ENCODE measurements at places on chromosomes 16 and 17. TPM values are rescaled to one million over a fixed set of nuclear protein-coding genes. Genes with fewer than 3 reads are reported as not detected.

DNA sequence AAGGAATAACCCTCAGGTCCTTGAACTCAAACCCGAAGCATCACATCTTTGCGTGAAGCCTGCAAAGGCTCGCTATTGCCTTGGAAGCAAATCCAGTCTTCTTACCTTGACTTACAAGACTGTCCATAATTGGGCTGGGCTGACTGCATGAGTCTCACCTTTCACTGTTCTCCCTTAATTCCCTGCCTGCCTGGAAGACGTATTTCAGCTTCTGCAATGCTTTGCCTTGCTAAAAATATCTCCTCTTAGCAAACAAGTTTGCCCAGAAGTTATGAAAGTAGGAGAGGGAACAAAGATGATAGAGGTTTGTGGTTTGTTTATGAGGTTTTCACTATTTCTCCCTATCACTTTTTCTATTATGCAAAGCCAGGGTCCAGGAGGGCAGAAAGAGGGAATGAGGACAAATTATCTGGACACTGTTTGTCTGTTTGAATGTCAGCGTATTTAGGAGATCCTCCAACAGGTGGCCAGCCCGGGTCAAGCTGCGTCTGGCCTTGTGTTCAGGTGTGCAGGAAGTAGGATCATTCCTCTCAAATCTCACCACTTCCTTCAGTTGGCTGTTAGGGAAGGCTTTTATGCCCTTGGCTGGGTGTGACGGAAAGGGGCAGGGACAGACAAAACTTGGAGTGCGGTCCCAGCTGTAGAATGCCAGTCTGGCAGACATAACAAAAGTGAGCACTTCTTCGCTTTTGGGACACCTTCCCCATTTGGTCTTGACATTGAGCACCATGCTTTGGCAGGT is 488.9 kb downstream of the CDH13 start:
- no peak for DNase-seq

DNA sequence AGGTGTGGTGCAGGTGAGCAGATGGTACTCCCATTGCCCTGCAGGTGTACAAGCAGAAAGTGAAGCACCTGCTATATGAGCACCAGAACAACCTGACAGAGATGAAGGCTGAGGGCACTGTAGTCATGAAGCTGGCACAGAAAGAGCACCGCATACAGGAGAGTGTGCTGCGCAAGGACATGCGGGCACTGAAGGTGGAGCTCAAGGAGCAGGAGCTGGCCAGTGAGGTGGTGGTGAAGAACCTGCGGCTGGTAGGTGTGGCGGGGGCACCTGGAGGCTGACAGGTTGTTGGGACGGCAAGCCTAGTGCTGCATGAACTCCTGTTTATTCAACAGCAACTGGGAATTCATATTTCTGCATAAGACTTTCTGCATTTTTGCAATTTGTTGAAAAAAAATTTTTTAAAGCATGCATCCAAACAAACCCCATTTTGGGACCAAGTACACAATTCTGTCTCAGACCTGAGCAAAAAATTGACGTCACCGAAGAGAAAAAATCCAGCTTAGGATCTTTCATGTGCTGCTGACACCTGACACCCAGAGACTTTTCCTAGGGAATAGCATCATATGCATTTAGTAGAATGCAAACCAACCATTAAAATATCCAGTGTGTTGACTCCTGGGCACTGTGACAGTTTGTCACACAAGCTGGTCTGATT is 13.5 kb upstream of the DBNDD1 start:
- no peak for DNase-seq

GRCh38 chr16:77951788-77952187 is 70.6 kb upstream of the CLEC3A start:
- DNase-seq = no peak

DNA sequence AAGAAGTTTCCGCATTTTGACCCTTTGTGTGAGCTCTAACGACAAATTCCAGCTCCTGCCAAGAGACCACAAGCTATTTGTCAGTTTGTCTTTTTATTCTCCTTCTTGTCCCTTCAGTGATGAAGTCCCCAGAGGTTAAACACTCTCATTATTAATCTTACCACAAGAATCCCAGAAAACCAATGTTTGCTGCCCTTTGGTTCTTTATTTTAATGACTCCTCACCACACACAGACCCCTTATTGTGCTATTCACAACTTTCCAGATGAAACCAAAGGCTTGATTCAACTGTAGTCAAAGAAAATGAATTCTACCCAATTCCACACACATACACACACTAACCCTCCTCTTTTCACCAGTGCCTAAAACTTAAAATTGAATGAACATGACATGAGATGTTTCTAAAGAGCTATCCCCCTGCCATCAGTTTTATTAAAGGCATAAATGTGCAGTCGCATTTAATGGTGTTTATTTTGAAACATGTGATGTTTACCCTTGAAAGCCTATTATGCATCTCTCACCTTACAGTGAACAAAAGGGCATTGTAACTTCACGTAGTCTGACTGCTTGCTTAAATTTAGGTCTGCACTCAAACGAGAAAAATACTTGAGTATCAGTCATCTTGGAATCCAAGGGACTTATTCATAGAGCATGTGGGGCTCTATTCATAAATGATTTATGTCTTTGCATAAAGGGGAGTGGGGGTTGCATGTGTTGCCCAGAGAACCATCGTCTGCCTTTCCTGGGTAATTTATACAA is 44.1 kb downstream of the PCTP start:
- no peak for DNase-seq

DNA sequence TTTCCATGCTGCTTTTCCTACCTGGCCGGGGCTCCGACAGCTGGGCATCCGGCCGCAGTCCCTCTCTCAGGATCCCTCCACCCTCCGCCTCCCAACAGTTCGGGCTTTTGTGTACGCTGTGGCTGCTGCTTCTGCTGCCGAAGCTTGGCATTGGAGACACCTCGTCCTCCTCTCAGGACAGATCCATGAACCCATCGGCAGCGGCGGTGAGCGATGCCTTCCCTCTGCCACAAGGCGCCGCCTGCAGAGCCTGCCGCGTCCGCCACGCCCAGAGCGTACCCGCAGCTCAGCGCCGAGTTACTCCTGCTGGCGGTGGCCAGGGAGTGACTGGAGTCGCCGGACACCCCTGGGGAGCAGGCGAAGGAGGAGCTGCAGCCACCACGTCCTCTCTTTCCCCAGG is 2032.8 kb downstream of the TP53TG3F start:
- DNase-seq = no peak

DNA sequence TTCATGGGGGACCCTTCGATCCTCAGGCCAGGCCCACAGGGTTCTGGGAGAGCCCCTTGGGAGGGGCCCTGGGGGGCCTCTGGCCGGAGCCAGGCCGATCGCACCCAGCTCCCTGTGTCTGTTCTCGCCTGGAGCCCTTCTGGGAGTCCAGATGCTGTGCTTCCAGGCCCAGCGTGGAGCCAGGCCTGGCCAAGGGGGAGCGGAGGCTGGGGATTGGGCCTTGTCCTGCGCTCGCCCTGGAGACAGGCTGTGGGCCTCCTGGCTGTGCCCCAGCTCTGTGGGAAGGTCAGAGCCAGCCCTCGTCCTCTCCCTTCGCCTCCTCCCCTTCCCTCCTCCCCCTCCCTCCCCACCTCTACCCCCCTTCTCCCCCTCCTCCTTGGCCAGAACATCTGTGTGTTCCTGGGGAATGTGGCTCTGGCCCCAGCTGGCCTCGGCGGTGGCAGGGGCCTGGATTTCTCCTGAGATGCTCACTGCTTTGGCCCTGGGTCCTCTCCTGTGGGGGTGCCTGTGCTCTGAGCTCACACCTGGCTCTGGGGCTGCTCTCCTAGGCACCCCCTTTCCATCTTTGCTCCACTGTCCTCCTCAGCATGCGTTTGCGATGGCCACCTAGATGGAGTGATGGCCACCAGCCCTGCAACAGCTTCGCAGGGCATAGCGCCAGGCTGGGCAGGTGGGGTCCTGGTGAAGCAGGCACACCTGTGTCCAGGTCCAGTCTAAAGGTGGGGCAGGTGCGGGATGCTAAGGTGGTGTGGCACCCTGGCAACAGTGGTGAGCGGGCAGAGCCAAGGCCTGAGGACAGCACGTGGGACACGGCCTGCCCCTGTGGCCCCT is 90.6 kb upstream of the CIBAR2 start:
- DNase-seq = peak; percentile 80

DNA sequence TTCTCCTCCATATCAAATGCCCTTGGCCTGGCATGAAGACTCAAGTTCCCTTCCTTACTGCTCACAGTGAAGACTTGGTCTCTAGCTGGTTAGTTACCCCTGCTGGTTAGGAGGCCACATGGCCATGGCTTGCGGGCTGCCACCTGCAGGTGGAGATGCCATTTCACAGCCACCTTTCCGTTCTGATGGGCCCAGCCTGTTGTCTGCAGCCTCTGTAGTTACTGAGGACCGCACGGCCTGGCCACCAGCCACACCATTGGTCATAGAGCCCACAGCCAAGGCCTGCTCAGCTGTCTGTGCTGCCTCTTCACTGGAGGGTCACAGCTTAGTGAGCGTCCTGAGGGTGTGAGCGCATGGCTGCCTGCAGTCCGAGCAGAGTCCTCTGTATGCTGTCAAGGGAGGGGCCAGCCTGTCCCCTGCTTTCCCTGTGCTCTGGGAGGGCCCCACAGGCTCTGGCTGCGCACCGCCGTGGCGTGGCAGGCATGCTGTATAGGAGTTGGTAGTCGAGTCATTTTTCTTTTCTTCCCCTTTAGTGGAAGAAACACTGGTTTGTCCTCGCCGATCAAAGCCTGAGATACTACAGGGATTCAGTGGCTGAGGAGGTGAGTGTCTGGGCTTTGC is 59.2 kb downstream of the PLD6 start:
- DNase-seq = no peak

GRCh38 chr16:82152641-82153112 is 17.3 kb downstream of the MPHOSPH6 start:
- DNase-seq = peak; percentile 51

- no peak for DNase-seq
These were observed 33.9 kb upstream of the MLKL start for GRCh38 chr16:74734361-74735161.

GRCh38 chr17:44361292-44362260 is 2.1 kb downstream of the FAM171A2 start:
- DNase-seq = no peak

GRCh38 chr16:27483624-27484023 is 66.1 kb downstream of the GTF3C1 start:
- DNase-seq = no peak

DNA sequence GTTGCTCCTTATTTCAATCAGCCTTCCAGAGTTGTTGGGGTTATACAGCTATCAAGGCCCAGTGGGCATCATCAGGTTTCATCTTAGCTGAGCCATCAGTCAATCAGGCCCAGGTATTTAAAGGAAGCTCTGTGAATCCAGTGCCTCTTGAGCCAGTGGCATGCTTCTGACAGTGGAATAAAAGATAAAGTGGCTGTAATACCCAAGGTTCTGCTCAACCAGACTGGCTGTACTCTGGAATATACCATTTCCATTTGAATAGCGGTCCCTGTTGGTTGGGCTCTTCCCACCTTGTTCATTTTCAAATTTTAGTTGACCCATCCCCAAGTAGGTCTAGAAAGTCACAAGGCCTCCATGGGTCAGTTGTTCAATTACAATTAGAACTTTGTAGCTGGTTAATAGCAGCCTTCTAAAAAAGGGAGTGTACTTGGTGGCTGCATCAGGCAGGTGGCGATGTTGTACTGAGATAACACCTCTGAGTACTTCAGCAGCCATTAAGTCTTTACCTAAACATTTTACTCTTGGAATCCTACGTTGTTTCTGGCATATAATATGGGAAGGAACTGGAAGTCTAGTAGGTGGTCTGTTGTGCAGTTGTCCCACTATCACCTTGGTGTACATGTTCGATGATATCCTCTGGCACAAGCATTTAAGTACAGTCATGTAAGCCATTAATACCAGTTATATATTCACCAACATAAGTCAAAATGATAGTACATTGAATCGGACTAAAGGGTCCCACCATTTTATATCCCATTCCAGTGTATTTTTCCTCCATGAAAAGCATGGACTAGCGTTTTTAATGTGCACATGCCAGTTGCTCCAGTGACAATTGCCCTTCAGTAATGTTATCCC is 294.1 kb downstream of the BCAS3 start:
- DNase-seq = peak; percentile 50

DNA sequence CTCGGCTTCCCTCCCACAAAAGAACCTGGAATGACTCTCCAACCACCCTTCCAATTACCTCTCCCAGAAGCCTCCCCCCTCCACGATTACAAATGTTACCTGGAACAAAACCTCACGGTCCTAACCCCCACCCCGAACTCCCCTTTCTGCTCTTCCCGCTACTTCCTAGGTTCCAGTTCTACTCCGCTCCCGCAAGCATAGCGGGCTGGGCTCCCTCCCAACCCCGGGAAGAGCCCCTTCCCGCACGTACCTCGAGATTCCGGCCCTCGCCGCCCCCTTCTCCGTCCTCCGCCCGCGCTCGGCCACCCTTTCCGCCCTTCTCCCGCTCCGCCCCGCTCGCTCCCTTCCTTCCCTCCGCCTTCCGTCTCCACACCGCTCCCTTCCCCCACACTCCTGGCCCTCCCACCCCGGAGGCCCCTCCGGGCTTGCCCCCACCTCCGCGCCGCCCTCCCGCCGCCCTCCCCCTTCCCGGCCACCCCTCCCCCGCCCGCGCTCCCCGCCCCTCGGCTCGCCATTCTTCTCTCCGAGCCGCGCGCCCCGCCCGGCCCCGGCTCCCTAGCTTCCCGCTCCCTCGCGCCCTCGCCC is 457 bp downstream of the CHTF8 start:
- DNase-seq = peak; percentile 88

DNA sequence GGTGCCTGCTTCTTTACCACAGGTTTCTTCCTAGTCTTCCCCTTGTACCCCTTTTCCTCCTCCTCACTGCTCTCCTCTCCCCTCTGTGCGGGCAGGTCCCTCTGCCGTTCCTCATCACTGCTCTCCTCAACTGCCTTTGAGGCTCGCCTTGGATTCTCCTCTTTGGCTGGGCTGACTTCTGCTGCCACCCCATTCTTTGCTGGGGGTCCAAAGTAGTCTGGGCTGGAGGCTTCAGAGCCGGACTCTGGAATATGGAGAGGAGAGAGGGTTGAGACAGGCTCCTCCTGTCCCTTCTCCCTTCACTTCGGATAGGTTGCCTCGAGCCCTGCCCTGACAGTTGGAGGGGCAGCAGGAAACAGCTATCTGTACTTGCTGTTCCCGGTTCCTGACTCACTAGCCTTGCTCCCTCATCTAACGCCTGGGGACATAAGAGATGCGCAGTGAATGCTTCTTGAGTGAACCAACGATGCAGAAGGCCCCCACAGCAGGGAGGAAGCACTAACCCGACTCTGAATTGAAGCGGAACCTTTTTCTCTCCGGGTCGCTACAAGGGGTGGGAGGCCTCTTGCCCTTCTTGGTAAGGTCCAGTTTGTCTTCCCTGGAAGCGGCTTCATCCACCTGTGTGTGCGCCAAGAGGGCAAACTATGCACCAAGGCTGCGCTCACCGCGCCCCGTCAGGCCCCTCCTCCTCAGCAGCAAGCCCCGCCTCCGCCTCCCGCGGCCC is 655 bp downstream of the HIRIP3 start:
- peak; percentile 79 for DNase-seq

DNA sequence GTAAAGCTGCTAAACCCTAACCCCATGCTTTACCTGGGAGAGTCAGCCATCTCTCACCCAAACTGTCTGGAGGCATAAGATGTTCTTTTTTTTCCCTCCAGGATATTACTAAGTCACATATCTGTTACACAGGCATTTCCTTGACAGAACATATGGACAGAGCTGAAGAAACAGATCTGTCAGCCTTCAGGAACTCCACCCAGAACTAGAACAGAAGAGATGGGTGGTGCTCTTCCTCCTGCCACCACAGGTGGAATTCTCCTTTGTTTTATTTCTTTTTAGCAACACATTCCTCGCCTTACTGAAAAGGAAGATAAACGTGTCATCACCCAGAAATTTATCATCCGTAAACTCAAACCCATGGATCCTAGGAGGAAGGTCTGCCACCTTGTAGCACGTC is 8.8 kb downstream of the MYCBPAP start:
- no peak for DNase-seq

The SEPTIN12 gene
- not detected for total RNA-seq

The CMTM1 gene
- total RNA-seq = 4.3 TPM

The SOCS3 gene
- 66.1 TPM for total RNA-seq

The WNT9B gene
- total RNA-seq = 1.1 TPM

The NDRG4 gene
- total RNA-seq = 4.6 TPM

The VAC14 gene
- 41.1 TPM for total RNA-seq

The BCO1 gene
- 0.81 TPM for total RNA-seq
